B cell (primary cell): ENCODE measurements at places on chromosomes 16 and 17.

DNA sequence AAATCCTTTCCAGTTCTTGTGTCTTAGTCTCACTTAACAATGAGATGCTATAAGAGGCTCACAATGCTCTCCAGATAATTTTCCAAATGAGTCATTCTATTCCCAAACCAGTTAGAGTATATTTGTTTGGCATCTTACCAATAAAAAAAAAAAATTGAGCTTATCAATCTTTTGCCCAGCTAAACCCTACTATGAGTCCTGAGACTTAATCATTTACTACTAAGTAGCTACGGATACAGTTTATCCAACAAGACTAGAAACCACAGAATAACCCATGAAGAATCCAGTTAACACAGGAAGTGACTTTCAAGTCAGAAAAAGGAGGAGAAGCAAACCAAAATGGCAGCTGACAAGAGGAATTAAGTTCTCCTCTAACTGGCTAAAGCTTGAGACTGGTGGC, 330.3 kb upstream of the XYLT1 start:
- DNase-seq, result no peak

DNA sequence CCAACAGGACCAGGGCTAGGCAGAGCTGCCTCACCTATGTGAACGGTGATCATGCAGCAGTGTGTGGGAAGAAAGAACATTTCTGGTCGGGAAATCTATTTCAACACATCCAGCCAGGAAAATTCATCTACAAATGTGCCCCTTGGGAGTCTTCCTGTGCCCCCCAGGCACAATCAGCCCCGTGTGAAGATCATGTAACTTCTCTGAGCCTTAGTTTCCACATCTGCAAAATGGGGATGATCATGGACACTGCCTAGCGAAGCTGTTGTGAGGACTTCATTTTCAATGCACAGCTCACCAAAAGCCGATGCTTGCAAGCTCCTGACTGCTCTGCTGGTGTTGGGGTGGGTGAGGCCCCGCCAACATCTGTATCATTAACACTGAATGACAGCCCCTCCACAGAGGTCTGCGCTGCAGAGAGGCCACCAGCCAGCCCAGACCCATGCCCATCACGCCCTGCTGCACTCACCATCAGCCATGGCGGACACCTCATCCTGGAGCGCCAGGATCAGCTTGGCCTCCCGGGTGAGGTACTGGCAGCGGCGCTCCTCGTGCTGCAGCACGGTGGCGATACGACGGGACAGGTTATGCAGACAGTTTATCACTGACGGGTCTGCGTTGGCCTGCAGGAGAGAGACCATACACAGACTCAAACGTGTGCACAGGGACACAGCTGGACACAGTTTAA, 26.2 kb downstream of the NPRL3 start:
- DNase-seq, result no peak

- DNase-seq, result no peak
Measured at GRCh38 chr16:84947022-84947421, 64.3 kb downstream of the ZDHHC7 start.

- DNase-seq, result no peak
Measured at GRCh38 chr16:55207693-55208428, 116.1 kb upstream of the IRX6 start.
